ENCODE measurements at places on chromosomes 6 and 20.

GRCh38 chr20:46965477-46965876 lies 70.8 kb downstream of the EYA2 start:
- DNase-seq: no peak

DNA sequence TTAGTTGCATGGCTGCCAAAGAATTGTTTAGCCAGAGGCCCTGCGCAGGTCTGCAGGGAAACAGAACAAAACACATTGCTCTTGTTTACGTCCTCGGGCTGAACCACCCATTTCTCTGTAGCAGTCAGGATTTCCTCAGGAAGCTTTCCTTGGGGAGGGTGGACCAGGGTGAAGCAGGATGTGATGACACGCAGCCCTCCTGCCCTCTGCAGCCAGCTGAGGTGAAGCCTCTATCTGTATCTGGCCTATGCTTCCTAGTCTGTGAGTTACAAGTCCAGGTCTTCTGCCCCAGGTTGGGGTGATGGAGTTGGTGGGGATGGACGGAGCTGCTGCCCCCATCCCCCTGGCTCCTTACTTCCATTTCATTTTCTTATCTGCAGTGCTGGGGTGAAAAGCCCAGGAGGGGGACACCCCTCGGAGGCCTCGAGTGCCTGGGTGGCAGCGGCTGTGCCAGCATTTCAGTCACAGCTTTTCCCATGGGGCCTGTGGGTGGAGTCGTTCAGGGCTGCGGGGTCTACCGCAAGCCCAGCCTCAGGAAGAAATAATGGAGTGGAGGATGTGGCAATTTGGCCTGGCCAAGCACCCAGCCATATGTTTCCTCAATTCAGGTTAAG lies 24.9 kb downstream of the SASH1 start:
- DNase-seq: no peak

DNA sequence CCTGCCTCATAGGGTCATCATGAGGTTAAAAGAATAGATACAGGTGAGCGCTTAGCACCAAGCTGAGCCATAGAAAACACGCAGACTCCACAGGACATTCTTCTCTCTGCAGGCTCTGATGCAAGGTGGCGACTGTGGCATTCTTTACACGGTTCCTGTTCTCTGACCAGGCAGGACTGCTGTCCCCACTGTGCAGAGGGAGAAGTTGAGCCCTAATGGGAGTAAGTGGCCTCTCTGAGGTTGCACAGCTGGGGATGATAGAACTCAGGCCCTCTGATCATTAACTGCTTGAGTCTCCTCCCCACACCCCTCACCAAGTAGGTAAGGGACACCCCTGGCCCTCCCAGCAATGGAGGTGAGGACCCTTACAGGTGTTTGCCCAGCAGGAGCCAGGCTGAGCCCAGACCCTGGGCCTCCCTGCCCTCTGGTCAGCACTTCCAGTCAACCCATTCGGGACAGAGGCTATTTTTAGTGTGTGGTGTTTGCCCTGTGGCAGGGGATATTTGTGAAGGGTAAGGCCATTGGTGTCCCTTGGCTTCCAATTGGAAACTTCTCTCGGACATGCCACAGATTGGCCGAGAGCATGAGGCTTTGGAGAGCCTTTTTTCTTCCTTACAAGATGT lies 116.8 kb downstream of the VEGFA start:
- DNase-seq: no peak

DNA sequence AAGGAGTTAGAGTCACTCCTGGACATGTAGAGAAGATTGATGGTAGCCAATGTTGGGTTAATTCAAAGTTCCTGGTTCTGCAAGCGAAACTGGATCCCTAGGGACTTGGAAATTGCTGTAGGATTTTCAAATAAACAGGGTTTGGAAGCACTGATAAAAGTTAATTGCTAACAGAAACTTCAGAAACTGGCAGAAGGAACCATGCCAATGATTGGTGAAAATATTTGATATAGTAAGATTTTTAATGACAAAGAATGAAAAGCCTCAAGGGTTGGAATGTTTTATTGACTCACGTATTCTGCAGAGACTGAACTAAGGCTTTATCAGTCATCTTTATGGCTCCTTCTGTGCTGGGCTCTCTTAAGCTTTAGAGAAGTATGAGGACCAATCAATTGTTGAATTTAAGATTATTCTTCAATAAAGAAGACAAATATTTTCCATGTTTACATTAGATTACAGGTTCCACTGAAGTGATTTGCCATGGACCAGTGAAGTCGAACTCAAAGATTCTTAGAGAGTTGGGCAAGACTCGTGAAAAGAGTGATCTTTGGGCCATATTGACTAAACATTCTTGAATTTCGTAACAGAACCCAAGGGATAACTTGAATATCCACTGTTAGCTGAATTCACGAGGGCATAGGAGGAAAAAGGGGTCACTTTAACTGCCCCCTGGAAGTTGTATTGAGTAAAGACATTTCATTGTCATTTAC lies 371.4 kb downstream of the HDGFL1 start:
- no peak for DNase-seq

DNA sequence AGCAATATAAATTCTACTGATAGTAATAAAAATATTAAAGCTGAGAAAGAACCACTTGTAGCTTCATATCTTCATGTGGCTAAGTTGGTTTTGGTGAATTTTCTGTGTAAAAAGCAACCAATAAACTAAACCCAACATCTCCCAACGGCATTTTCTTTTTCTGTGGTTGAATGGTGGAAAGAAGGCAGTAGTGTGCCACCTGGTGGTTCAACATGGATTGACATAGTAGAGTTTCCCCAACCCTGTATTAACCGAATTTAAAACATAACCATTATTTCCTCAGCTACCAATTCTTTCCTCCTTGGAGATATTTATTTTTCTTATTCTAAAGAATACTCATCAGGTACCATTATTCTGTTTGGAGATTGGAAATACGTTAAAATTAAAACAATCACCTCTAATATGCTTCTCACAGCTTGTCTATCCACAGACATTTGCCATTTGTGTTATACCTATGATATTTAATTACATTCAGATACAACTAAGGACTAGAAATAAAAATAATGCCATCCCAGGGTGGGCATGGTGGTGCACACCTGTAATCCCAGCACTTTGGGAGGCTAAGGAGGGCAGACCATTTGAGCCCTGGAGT lies 117.1 kb upstream of the EEF1E1 start:
- no peak for DNase-seq

GRCh38 chr6:7214468-7214867 lies 98.5 kb downstream of the SSR1 start:
- no peak for DNase-seq

- no peak for DNase-seq
Measured at GRCh38 chr6:56759521-56759920, 116.8 kb upstream of the DST start.

DNA sequence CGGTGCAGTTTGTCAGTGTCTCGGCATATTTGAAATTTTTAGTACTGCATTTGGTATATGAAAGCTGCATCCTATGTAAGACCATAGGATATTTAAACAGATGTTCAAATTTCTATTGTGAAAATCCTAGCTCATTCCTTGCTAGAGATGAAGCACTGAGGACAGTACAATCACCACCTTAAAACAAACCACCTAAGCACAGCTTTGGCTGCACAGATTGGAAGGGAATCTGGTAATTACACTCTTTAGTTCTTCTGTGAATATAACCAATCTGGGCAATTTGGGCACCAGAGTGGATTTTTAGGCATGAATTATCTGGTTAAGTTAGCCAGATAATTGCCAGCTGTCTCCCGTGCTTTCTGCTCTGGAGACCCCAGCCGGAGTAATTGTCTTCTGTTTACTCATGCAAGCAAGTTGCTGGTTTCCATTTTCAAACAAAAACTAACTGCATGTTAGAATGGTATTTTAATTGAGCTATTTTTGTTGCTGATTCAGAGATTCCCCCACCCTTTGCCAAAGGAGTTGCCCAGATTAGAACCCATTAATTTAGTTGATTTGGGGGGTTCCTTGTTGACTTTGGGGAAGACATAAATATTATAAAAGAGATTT lies 36.9 kb downstream of the E2F3 start:
- no peak for DNase-seq

DNA sequence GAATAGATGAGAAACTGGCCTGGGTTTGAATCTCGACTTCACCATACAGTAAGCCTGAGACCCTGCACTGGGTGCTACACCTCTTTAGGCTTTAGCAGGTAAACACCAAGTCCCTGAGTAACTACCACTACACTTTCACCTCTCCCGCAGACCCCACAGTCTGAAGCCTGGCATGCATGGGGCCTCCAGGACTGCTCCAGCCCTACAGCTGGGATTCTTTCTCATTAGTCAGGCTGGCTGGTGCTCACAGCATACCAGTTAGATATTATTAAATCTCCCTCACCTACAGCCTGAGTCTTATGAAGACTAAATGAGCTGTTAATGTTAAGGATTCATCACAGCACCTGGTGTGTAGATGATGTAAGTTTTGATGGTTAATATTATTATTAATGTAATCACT lies 388.7 kb downstream of the ARHGAP18 start:
- DNase-seq: no peak

DNA sequence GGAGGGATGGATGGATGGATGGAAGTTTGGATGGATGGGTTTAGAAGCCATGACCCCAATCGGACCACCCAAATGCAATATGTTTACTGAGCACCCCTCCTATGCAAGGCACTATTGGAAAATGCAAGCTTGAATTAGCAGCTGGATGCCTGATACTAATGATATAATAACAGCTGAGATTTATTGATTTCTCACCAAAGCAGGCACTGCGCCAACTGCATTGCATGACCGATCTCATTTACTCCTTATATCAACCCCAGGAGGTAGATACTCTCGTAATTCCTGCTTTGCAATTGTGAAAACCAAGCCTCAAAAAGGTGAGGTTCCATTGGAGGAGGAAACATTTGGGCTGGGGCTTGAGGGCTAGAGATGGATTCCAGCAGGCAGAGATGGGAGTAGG lies 89.7 kb downstream of the KCNB1 start:
- no peak for DNase-seq

DNA sequence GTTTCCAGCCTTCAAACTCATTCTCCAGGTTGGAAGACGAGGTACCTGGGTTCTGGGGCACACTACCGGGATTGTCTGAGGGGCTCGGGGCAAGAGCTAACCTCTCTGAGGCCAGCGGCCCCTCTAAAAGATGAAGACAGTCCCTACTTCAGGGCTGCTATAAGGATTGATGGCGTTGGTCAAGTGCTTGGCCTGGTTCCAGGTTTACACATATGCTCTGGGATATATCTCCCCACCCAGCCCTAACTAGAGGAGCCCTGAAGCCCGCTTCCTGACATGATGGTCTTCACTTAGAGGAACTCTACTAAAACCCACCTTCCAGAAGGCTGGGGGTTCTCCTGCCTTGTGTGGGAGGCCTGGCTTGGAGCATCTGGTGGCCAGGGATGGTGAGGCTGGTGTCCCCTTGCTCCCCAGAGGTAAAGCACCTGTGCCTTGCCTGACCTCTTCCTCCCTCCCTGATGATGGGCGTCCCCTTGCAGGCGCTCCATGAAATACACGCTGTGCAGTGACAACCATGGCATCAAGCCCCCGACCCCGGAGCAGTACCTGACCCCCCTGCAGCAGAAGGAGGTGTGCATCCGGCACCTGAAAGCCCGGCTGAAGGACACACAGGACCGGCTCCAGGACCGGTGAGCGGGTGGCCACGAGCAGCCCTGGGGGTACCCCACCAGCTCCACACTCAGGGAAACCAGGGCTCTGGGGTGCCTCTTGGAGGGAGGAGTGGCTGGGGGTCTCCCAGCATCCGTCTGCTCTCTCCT lies 28.7 kb downstream of the SDCBP2 start:
- no peak for DNase-seq

GRCh38 chr6:122008101-122008999 lies 391.1 kb upstream of the HSF2 start:
- DNase-seq: no peak

GRCh38 chr6:34517461-34517881 lies 38.7 kb downstream of the SPDEF start:
- DNase-seq: no peak

- no peak for DNase-seq
Measured at GRCh38 chr6:163860287-163861081, 446.0 kb downstream of the QKI start.

DNA sequence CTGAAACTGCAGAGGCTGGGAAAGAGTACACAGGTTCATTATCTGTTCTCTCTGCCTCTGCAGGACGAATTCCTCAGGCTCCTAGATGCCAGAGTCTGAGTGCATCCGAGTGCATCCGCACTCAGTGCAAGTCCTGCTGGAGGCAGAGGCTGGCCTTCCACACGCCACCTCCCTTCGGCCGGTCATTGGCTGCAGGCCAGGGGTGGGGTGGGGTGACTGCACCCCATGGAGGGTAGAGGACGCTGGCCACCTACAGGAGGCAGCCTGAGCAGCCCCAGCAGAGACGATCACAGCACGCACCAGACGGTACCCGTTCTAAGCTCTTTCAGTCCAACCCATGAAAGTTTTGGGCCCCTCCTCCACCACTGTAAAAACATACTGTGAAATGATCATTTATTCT lies 11.7 kb downstream of the SFT2D1 start:
- DNase-seq: no peak

DNA sequence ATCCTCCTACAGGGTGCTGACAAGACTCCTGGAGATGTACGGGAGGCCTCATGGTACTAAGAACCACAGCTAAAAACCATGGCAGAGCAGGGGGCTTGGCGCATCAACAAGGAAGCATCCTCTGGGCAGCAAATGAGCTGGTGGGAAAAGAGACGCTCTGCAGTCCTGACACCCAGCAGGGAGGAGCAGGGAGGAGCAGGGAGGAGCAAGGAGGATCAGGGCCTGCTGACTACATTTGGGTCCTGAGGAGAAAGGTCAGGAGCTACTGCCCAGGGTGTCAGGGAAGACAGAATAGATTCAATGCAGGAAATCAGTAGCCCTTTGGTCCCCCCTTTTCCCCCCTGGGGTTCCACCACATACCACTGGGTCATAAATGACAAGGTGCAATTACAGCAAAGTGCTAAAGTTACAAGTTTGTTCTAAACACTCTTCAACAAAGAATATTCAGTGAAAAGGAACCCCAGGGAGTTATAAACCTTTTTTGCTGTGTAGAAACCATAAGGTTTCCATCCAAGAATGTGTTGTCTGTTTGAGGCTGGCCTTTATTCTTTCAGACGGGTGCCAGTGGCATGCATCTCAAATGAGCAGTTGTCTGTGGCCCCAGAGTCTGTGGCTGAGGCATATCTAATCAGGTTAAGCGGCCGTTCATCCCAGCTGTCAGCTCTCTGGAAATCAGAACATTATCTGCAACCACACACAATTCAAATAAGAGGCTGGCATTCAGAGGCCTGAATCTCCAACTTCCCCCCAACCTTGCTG lies 325.0 kb downstream of the CDC5L start:
- DNase-seq: no peak

DNA sequence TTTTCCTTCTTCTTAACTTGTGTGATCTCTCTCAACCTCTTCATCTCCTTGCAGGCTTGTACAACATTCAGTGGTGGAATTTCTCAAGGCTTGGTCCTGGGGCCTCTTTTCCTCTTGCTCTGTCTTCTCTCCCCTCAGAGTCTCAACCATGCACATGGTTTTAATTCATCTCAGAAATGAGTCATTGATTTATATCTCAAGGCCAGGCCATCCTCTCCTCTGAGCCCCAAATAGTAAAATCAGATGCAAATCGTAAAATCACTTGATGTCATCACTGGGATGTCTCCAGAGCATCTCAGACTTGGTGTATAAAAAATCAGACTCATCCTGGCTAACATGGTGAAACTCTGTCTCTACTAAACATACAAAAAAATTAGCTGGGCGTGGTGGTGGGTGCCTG lies 85.0 kb downstream of the FNDC1 start:
- no peak for DNase-seq

GRCh38 chr6:150328744-150329405 lies 39.9 kb upstream of the IYD start:
- DNase-seq: no peak

- DNase-seq: no peak
Measured at GRCh38 chr6:129795261-129795660, 65.9 kb downstream of the TMEM244 start.

All from T-helper 2 cell (primary cell).